ENCODE measurements at places on chromosomes 6 and 20. TPM values are rescaled to one million over a fixed set of nuclear protein-coding genes. Genes with fewer than 3 reads are reported as not detected.
A peak's percentile ranks its signal among the peaks of the same experiment; 100 is the strongest.

DNA sequence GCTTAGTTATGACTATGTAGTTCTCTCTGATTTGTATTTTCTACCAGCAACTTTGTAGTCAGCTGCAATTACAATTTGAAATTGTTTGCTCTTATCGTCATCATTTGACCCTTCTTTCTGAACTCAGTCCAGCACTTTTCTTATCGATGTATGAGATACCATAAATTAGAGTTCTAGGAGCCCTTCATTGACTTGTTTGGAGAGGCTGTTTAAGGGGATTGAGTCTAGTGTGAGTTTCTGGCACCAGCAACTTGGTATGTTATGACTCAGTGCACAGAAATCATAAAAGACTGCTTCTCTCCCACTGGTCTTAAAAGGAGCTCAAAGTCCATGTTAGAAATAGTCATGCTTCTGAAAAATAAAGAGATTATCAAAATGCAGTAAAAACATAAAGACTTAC, 190.3 kb downstream of the TENT5A start:
- H3K27ac ChIP-seq: no peak overlapping the region
- H3K4me3 ChIP-seq: no peak overlapping the region
- H3K36me3 ChIP-seq: no peaks in the 10 kb centered on the region
- no peaks in the 10 kb centered on the region for H3K4me1 ChIP-seq

GRCh38 chr6:25279748-25280343, 672 bp downstream of the CARMIL1 start:
- H3K4me3 ChIP-seq: peak overlapping the region; percentile 87
- no peak for DNase-seq
- no peaks in the 10 kb centered on the region for H3K36me3 ChIP-seq
- no peak overlapping the region for H3K27ac ChIP-seq

- H3K27ac ChIP-seq: no peak overlapping the region
- no peaks in the 10 kb centered on the region for H3K27me3 ChIP-seq
- H3K36me3 ChIP-seq: no peaks in the 10 kb centered on the region
Measured at GRCh38 chr6:17299750-17300149, 18.6 kb downstream of the RBM24 start.

Gene AK9
- 3.2 TPM for total RNA-seq

GRCh38 chr20:4088766-4089165, 73.4 kb upstream of the RNF24 start:
- H3K4me3 ChIP-seq: no peak overlapping the region
- H3K27ac ChIP-seq: no peak overlapping the region
- DNase-seq: no peak

DNA sequence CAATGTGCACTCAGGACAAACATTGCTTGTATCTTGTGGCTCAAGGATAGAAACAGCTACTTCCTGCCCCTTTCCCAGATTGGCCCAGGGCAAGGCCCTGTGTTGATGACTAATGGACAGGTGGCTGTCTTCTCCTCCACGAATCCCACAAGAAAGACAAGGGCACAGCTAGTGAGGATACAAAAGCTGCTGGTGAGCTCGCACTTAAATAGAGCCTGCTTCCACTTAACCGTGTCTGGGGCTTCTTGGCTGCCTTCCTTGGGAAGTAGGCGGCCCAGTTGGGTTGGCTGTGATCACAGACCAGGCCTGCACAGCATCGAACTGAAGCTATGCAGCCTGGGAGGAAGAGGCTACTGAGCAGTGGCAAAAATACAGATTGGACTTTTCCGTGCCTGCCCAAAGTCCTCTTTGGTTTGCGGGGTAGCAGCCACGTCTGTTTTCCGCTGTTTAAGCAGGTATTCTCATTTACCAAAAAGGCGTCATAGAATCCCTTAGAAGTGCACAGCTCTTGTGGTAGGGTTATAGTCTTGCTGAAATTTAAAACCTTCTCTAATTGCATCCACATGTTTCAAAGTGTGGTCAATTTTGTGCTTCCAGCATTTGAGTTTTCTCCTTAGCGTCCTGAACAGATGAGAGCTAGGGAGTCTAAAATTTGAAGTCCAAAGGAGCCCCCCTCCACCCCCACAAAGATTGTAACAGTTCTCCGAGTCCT, 23.0 kb upstream of the NAA20 start:
- peak overlapping the region; percentile 95 for H3K27ac ChIP-seq
- H3K4me3 ChIP-seq: no peak overlapping the region
- H3K36me3 ChIP-seq: peaks cover 6% of the 10 kb centered on the region
- H3K4me1 ChIP-seq: peaks cover 48% of the 10 kb centered on the region

- no peaks in the 10 kb centered on the region for H3K36me3 ChIP-seq
- H3K27me3 ChIP-seq: no peaks in the 10 kb centered on the region
- peak; percentile 24 for DNase-seq
- H3K4me3 ChIP-seq: no peak overlapping the region
- H3K27ac ChIP-seq: peak overlapping the region; percentile 39
Measured at GRCh38 chr6:145891126-145891525, 73.0 kb downstream of the SHPRH start.
